MV-4-11 (cell line): ENCODE measurements at places on chromosomes 16 and 17.

DNA sequence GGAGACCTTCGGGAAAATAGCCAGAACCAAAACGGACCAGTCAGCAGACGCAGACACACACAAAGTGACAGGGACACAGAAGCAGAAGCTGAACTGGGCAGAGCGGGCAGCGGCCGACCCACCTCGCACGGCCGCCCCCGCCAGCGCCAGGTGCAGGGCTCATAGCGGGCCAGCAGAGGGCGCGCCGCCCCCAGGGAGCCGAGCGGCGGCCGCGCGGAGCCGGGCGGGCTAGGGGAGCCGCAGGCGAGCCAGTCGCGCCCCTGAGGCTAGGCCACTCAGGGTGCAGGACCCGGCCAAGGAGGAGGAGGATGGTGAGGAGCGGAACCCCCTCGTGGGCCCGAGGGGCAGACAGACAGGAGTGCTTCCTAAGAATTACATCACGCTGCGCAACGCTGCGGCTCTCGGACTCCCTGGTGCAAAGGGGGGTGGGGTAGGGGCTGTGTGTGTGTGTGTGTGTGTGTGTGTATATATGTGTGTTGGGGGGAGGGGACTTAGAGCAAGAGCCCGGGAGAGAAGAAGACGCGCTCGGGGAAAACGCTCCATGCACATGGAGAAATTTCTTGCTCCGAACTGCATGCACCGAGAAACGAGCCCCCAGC, 913 bp upstream of the NOG start:
- DNase-seq: peak; percentile 4

DNA sequence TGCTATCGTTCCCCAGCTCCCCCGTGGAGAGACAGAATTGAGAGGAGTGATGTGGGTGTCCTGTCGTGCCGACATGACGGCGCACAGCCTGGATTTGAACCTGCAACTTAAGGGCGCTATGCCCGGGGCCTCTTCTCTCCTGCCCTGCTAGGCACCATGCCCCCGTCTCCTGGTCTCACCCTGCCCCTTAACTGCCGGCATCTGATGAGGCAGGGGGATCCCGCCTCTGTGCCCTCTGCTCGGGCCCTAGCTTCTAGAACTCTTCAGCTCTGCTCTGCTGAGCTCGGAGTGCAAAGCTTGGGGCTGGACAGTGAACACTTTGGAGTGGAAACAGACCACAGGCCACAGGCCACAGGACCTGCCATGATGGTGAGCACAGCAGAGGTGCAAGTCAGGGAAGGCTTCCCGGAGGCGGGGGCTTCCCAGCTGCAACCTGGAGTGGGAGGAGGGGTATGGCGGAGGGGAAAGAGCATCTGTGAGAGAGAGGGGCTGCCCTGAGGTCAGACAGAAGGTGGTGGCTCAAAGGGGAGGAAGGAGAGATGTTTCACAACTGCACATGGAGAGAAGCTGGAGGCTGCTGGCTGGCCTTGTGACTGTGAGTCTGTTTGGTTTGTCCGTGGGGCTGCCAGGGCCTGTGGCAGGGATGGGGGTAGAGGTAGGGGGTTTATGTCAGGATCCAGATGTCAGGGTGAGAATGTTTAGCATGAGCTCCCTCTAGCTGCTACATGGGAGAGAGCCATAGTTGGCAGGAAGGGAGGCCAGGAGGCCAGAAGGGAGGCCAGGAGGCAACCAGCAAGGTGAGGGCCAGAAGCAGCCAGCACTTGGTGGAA, 107.8 kb downstream of the CRLF3 start:
- peak; percentile 66 for DNase-seq

DNA sequence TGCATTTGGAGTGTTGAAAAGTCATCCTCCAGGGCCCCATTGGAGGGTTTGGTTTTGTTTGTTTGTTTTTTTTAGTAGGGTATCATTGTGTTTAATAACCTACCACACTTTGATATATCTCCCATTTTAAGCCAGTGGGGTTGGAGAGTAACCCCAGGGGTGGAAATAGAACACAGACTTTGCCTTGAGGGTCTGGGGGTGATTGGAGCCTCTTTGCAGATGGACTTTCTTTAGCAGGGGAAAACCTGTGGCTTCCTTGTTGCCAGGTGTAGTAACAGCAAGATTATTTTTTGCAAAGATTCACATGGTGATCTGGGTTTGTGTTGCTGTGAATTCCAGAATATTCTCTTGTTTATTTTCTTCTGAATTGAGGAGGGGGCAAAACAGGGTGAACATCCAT, 1.5 kb downstream of the ABCC1 start:
- DNase-seq: no peak

- no peak for DNase-seq
Measured at GRCh38 chr17:75124819-75125162, 6.8 kb downstream of the NT5C start.
